Stimulated activated CD4-positive, alpha-beta T cell treated with anti-CD3 and anti-CD28 coated beads, Interleukin-4, amount 100 ng/mL, for 4 hours (primary cell): ENCODE measurements at places on chromosomes 7 and 10.

GRCh38 chr7:101814991-101815825, 2.2 kb upstream of the CUX1 start:
- DNase-seq = peak; percentile 50

DNA sequence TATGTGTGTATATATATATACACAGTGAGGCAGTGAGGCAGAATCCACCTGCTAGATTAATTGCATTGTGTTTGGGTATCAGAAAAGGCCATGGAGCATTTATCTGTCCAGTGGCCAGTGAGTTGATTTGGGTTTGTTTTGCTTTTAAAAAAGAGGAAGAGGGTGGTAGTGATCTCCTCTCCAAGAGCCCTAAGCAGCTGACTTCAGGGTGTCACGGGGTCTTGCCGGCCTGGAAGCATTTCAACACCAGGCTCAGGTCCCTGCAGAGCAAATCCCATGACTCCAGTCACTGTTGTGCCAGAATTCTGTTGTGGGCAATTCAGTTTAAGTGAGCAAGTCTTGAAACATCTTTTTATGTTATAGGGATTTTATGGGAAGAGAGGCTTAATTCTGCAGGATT, 30.6 kb upstream of the GPNMB start:
- DNase-seq = no peak

- DNase-seq = peak; percentile 65
These were observed at the start of gene SMURF1 for GRCh38 chr7:99143853-99144672. Gene SMURF1 (minus strand): TSS chr7:99144108. CDS start chr7:99143780, 328 bp downstream.

GRCh38 chr7:21967598-21968003, 21.9 kb upstream of the CDCA7L start:
- no peak for DNase-seq

DNA sequence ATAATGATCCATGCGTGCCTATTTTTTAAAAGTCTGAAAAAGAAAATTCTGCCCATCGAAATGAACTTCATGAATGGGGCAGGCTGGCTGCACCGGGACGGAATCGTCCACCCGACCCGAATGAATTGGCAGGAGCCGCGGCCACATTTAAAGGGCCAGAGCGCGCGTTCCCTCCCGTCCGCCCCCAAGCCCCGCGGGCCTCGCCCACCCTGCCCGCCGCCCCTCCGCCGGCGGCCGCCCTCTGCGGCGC, 319 bp upstream of the GATA3 start:
- no peak for DNase-seq

DNA sequence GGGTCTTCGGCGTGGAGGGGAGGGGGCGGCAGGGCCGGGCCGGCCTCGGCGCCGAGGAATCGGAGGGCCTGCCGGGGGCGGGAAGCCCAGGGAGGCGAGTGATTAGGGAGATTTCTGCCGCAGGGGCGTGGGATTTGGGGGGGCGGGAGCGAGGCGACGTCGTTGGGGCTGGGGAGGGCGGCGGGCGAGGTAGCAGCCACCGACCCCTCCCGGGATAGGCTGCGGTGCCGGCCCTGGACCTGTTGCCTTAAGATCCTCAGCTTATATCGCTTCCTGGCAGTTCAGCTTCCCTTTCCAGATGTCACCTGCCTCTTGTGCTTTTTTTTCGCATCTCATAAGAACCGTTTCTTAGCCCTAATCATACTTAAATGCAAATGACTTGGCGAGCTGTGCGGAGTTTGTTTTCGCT, 655 bp downstream of the LMTK2 start:
- no peak for DNase-seq
